Muscle of arm (tissue), 14 donors: ENCODE measurements at places on chromosomes 5 and 9.

DNA sequence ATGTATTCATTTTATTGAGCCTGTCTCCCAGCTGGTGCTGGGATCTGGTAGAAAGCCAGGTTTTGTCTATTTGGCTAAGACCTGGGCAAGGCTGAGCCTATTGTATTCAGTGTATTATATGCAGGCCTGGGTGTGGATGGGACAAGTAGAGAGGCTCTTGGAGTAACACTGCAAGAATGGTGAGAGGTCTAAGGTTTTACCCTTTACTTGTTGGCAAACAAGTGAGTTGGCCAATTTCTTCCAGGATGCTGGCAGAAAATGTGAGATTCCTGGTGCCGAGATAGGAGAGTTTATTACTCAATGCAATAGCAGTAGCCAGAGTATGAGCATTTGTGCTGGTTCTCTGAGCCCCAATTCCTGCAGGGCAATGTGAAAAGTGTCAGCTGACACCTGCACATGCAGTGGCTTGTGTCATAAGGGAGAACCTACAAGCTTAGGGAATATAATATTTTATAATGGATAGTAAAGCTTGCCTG lies 141.7 kb upstream of the PRLR start:
- no peak for DNase-seq

GRCh38 chr5:28269978-28270377 lies 1231.6 kb upstream of the CDH9 start:
- no peak for DNase-seq

- DNase-seq = no peak
Observed at GRCh38 chr9:132833550-132834121, 44.4 kb downstream of the AK8 start.

DNA sequence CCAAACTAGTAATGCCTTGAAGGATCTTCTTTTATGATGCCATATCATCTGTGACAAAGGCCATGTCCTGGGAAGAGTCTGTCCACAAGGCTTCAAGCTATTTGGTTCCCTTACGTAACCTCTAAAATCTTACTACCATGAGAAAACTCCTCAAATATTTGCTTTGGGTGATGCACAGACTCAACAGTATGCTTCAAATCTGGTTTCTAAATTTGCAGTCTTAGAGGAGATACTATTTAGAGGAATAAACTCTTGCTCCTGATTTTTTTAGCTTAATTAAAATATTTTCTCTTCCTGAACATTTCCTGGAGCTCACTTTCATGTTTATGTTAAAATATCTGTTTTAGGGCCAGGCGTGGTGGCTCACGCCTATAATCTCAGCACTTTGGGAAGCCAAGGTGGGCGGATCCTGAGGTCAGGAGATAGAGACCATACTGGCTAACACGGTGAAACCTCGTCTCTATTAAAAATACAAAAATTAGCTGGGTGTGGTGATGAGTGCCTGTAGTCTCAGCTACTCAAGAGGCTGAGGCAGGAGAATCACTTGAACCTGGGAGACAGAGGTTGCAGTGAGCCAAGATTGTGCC lies 28.2 kb downstream of the TRPC7 start:
- no peak for DNase-seq

GRCh38 chr9:14158916-14159315 lies 155.0 kb downstream of the NFIB start:
- DNase-seq = no peak

- no peak for DNase-seq
Observed at GRCh38 chr5:31863991-31864411, 225.1 kb downstream of the PDZD2 start.

GRCh38 chr9:109426626-109427402 lies 71.3 kb downstream of the PTPN3 start:
- no peak for DNase-seq
